ENCODE measurements at places on chromosomes 5 and 9. TPM values are rescaled to one million over a fixed set of nuclear protein-coding genes. Genes with fewer than 3 reads are reported as not detected.

Gene PIP5K1B
- 51.2 TPM for total RNA-seq

Gene KIAA0825
- 1.6 TPM for total RNA-seq

Gene CSF2
- total RNA-seq: not detected

Gene INSL4
- not detected for total RNA-seq

Gene SCGB3A2
- total RNA-seq: not detected

Gene MYOZ3
- total RNA-seq: 5.1 TPM

Gene FOXD4L5
- not detected for total RNA-seq

Gene KDM3B
- 57.8 TPM for total RNA-seq

Gene PPP3R2
- total RNA-seq: not detected

Gene MAMDC4
- 3.5 TPM for total RNA-seq

Gene DCAF12
- 16.7 TPM for total RNA-seq

Gene GARNL3
- 20.3 TPM for total RNA-seq

Gene KLF4
- 21.3 TPM for total RNA-seq

Gene PCDHGB2
- 7.1 TPM for total RNA-seq

Gene SMIM27
- 18.4 TPM for total RNA-seq

Gene SLC23A1
- total RNA-seq: not detected

Gene MAPK9
- 34.1 TPM for total RNA-seq

Gene WDR38
- not detected for total RNA-seq

Gene SLC25A48
- not detected for total RNA-seq

Gene AUH
- 39.7 TPM for total RNA-seq

Gene COL27A1
- 5.0 TPM for total RNA-seq

Gene SLC6A18
- total RNA-seq: not detected

Gene RNF14
- total RNA-seq: 96.6 TPM

Gene ENG
- 127 TPM for total RNA-seq

Gene SHLD3
- total RNA-seq: 1.3 TPM

Gene NUTM2F
- total RNA-seq: not detected

Gene TGFBI
- 35.7 TPM for total RNA-seq

Gene FOXI1
- not detected for total RNA-seq

Gene IL13
- not detected for total RNA-seq

Gene CYLC2
- not detected for total RNA-seq

Gene PFN3
- total RNA-seq: not detected

Gene TMEM8B
- 10.8 TPM for total RNA-seq

Gene TSSK1B
- total RNA-seq: not detected

Gene PRSS3
- 0.89 TPM for total RNA-seq

Gene CTXN3
- not detected for total RNA-seq

Gene CD72
- total RNA-seq: 1.2 TPM

Gene PCDHA12
- total RNA-seq: 0.08 TPM

Gene RETREG1
- total RNA-seq: 209 TPM

Gene CDC20B
- not detected for total RNA-seq

Gene PPIP5K2
- total RNA-seq: 44.6 TPM

Gene SPINK6
- not detected for total RNA-seq

Gene CDX1
- total RNA-seq: not detected

Gene PCDHGA5
- total RNA-seq: 6.1 TPM

Gene HTR4
- 0.35 TPM for total RNA-seq

Gene STK32A
- total RNA-seq: 0.22 TPM

Gene IFNK
- total RNA-seq: not detected

Gene GABRP
- total RNA-seq: 0.21 TPM

Gene ARAP3
- total RNA-seq: 13.3 TPM
